ENCODE measurements at places on chromosomes 3 and 15.
A peak's percentile ranks its signal among the peaks of the same experiment; 100 is the strongest.

- no peak for DNase-seq
These were observed 209.7 kb downstream of the P3H2 start for GRCh38 chr3:189911001-189911400.

DNA sequence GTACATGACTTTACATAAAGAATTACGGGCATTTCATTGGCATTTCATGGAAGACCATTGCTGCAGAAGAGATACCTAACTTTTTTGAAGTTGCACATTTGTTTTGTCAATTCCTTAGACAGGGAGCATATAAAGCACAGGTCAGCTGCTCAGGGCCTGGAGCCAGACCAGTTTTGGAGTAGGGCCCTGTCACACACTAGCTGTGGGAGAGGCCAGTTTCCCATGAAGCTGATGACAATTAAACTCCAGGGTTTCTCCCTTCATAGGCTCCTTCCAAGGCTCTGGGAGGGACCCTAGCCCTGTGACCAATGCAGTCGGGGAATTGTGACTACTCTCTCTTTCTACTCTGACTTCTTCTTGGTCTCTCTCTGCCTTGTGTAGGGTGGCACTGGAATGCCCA lies 107.3 kb upstream of the SELENOK start:
- no peak for DNase-seq

DNA sequence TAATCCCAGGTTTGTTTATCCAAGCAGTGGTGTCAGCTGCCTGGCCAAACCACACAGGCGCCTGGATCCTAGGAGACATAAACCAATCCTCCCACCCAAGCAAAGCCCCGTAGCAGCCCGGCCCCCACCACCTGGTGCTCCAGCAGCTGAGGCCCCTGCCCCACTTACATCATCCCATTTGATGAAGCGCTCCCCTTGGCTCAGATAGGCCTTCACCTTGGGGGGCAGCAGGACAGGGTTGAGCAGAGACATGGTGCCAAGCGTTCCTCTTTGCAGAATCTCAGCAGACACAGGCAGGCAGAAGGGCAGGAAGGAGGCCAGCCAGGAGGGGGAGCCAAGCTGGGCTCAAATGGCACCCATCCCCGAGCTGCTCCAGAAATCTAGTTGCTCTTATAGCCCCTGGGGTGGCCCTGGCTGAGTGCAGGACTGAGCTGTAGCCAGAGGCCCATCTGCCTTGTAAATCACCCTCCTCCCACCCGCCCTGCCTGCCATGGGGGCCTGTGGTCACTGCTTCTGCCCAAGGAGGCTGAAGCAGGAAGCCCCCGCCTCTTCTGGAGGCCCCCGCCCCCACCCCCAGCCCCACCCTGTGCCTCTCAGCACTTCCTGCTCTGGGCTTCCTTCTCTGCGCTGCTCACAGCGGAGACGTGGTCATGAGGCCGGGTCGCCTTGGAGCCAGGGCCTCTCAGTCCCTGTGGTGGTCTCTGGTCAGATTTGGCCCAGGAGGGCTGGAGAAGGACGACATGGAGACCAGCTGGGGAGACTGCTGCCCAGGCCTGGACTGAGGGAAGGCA lies at the start of gene PLCB2:
Gene PLCB2, minus strand, starts transcription at position 515 of the 791 bp plus-strand sequence. Its CDS starts 263 bp downstream, at position 252.
- DNase-seq = no peak

- DNase-seq = no peak
These were observed 27.6 kb upstream of the MME start for GRCh38 chr3:155052470-155052869.

GRCh38 chr15:66923438-66923881 lies 141.9 kb upstream of the SMAD3 start:
- no peak for DNase-seq

- DNase-seq = no peak
These were observed 222.4 kb upstream of the LRIG1 start for GRCh38 chr3:66723231-66723630.

- DNase-seq = no peak
These were observed 97.1 kb upstream of the CHL1 start for GRCh38 chr3:99506-99905.

DNA sequence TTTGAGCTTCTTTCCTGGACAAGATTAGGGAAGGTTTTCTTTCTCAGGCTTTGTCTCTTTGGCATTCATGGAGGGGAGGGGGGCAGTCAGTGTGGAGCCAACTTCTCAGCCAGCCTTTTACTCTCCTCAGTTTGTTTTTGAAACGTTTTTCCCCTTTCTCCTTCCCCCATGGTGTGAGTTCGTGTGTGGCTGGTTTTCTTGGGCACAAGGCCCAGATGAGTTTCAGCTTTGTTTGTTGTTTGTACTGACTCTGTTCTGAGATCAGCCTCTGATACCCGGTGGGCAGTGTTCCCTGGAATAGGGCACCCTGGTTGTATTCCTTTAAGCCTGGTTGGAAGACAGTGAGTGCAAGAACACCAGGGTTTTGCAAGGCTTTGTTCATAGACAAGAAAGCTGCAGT lies 168.2 kb upstream of the RARB start:
- no peak for DNase-seq

GRCh38 chr3:55797775-55798174 lies 310.7 kb upstream of the WNT5A start:
- no peak for DNase-seq

GRCh38 chr3:67875338-67875737 lies 220.9 kb upstream of the SUCLG2 start:
- DNase-seq = no peak

GRCh38 chr15:65217526-65218482 lies 6.5 kb upstream of the CILP start:
- DNase-seq = no peak

- peak; percentile 56 for DNase-seq
These were observed at the start of gene IRAK2 for GRCh38 chr3:10164546-10165393. Gene IRAK2 (plus strand): TSS chr3:10164919. CDS start chr3:10164955, 36 bp downstream.

- no peak for DNase-seq
These were observed 182.6 kb upstream of the ROPN1 start for GRCh38 chr3:124174476-124174875.

GRCh38 chr15:56812961-56813360 lies 79.7 kb upstream of the ZNF280D start:
- no peak for DNase-seq

GRCh38 chr3:141370065-141370533 lies 1.8 kb downstream of the ZBTB38 start:
- peak; percentile 72 for DNase-seq

- DNase-seq = no peak
These were observed 27.8 kb upstream of the ITPKA start for GRCh38 chr15:41465822-41466421.

DNA sequence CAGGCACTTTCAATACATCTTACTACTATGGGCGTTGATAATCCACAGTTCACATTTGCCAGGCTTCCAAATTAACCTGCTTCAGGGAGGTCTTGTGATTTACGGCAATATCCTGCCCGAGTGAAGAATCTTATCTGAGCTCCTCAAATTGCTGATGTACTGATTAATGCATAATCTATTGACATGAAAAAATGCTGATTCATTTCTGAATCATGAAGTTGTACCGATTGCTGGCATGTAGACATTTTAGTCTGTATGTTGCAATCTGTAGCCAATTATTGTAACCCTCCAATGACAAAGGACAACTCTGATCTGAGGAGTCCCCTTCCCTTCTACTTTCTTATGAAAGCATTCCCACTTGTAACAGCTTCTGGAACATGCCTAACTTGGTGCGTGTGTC lies 97.2 kb downstream of the SEC22A start:
- DNase-seq = no peak

- DNase-seq = no peak
These were observed 22.4 kb downstream of the LRRC58 start for GRCh38 chr3:120326784-120327183.

DNA sequence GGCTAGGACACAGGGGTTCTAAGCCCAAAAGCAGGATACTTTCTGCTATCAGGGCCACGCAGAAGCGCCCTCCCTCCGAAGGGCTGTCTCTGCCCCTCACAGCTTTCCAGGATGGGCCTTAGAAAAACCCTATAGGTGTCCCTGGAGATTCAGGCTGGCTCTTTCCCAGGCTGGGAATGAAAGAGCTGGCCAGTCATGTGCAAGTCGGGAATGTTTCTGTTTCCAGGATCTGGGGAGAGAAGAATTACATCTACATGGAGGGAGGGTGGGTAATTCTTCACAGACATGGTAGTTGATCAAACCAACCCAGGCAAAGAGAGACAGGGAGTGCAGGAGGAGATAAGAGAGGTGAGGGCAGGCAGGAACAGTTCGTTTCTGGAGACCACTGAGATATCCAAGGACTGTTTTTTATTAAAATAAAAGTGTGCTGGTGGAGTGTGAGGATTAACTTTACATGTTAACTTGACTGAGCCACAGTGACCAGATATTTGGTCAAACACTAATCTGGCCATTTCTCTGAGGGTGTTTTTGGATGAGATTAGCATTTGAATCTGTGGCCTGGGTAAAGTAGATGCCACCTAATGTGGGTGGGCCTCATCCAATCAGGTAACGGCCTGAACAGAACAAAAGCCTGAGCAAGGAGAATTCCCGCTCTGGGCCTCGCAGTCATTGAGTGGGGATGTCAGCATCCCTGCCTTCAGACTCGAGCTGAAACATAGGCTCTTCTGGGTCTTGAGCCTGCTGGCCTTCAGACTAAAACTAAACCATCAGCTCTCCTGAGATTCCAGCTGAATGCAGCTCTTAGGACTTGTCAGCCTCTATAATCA lies 15.3 kb downstream of the NUP210 start:
- no peak for DNase-seq

GRCh38 chr15:53786401-53786800 lies 26.9 kb upstream of the WDR72 start:
- DNase-seq = no peak

DNA sequence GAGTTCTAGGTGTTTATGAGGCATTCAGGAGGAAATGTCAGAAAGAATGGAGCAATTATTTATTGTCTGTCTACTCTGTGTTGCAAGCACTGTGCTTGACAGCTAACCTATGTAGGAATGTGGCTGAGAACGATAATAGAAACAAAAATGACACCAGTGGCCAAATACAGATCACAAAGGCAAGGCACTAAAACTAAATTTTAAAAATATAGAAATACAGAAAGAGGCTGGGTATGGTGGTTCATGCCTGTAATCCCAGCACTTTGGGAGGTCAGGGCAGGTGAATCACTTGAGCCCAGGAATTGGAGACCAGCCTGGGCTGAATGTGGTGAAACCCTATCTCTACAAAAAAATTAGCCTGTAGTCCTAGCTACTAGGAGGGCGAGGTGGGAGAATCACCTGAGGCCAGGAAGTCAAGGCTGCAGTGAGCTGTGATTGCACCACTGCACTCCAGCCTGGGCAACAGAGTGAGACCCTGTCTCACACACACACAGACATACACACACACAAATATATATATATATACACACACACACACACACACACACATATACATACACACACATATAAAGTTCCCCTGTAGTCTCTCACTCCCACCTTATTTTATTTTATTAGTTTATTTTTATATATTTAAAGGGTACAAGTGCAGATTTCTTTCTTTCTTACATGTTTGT lies 6.0 kb downstream of the PRKCI start:
- DNase-seq = peak; percentile 77

GRCh38 chr15:74837482-74838136 lies 5.3 kb downstream of the ULK3 start:
- no peak for DNase-seq

- DNase-seq = no peak
These were observed 1012.8 kb upstream of the ALCAM start for GRCh38 chr3:104353951-104354350.

DNA sequence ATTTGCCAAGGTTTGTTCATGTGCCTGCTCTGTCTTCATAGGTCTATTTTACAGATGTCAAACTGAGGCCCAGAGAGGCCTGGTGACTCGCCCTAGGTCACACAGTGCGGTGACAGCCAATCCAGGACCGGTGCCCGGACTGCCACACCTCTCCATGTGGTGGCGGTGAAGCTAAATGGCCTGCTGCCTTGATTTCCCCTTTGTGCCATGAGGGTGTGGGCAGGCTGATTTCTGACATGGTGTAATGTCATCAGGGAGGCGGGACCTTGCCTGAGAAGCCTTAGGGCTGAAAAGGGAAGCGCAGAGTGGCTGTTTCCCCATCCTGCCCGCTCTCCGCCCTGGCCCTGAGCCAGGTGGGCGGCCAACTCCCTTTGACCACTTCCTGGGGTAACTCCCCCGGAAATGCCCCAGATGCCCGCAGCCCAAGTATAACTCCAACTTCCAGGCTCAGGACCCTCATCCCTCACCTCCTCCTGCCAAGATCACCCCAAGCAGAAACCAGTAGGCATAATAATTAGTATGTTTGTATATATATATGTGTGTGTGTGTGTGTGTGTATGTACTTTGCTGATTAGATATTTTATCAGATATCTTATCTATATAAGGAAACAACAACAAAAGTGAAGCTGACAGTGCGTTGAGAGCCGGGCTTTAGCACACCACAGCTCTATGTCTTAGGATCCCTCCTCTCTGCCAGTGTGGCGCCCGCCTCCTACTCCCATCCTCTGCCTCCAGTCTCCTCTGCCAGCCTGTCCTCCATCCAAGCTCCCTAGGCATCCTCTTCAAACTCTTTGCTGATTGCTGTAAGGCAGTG lies 63.9 kb downstream of the IQSEC1 start:
- DNase-seq = peak; percentile 61

DNA sequence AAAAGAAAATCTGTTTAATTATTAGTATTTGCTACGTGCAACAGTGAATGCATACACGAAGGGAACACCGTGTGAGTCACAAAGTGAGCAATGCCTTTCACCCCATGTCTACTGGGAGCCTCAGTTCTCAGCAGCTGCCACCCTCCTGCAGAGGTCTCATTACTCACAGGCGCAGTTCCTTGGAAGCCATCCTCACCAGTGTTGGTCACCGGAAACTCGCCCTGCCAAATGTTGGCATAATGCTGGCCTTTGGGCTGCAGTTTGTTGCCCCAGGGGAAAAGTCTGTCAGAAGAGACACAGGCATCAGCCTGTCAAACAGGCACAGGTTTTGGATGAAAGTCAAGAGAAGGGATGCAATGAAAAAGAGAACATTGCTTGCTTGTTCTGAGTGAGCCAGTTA lies 50.1 kb downstream of the SUMF1 start:
- DNase-seq = peak; percentile 94

- DNase-seq = no peak
These were observed 565 bp downstream of the MANF start for GRCh38 chr3:51385621-51386091.

GRCh38 chr3:72446218-72447058 lies 401.8 kb downstream of the SHQ1 start:
- peak; percentile 8 for DNase-seq

DNA sequence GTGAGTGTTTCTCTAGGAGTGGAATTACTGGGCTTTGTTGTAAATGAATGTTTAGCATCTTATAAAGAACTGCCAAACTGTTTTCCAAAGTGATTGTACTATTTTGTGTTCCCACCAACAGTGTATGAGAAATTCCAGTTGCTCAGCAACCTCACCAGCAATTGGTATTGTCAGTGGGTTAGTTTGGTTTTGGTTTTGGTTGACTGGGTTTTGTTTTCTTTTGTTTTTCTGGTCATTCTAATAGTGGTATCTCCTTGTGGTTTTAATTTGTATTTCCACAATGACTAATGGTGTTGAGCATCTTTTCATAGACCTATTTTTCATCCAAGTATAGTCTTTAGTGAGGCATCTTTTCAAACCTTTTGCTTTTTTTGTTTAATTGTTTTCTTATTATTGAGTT lies 27.1 kb downstream of the FILIP1L start:
- DNase-seq = no peak
